ENCODE measurements at places on chromosomes 2 and 18.

DNA sequence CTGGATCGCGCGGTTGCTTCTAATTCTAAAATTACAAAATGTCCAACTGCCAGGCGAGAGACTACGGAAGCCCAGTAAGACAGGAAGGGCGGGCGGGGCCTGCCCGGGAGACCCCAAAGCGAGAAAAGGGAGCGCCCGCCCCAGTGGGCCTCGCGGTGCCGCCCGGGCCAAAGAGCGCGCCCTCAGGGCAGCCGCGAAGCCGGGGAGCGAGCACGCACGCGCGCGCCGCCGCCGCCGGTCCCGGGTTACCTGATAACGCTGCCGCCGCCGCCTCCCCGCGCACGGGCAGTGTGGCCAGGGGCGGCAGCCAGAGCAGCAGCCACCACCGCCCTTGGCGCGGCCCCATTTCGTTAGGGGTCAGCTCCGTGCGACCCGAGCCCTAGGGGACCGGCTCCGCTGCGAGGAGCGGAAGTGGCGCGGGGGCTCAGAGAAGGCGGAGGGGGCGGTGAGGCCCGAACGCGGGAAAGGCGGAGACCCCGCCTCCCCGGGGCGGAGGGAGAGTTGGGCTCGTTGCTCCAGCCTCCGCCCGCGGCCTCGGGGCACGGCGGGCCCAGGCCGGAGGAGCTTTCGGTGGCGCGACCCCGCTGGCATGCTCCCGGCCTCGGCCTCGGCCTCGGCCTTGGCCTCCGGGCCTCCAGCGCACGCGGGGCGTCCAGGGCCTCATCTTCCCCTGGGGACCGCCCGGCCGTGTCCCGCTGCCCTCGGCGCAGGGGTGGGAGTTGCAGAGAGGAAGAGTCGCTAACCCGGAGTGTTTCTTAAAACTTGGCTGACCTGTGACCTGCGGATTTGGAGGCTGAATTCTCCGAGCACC, at the start of gene NEMP2:
NEMP2 (minus strand) TSS at position 413 of the 811 bp plus-strand sequence; CDS start at position 346, 67 bp downstream.
- DNase-seq: peak; percentile 87

DNA sequence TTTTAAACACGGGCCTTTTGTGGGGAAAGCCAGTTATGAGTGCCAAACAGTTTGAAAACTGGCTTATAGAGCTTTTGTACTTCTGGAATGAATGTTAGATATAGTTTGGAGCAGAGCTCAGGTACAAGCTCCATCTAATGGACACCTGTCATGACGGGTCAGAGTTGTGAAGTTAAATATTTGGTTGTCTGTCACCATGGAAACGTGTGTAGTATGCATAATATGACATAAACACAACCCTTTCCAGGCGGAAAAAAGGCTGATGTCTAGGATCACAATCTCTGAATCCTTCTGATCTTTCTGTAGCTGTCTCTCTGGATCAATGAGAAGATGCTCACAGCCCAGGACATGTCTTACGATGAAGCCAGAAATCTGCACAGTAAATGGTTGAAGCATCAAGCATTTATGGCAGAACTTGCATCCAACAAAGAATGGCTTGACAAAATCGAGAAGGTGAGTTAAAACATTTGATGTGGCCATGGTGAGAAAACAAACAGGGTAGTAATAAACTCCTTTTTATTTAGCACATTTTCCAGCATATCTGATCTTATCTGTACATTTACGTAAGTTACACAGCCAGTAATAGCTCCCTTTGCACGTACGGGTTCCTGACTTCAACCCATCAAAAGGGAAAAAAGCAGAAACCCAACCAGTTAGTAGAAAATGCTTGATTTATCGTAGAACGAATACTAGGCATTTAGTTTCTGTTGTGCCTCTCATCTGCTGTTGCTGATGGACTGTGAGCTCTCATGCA, 80.6 kb upstream of the EML6 start:
- no peak for DNase-seq

- DNase-seq: no peak
These were observed 314.4 kb upstream of the CDH7 start for GRCh38 chr18:65436430-65436829.

- no peak for DNase-seq
These were observed 311.3 kb downstream of the TNS1 start for GRCh38 chr2:217691516-217691915.

DNA sequence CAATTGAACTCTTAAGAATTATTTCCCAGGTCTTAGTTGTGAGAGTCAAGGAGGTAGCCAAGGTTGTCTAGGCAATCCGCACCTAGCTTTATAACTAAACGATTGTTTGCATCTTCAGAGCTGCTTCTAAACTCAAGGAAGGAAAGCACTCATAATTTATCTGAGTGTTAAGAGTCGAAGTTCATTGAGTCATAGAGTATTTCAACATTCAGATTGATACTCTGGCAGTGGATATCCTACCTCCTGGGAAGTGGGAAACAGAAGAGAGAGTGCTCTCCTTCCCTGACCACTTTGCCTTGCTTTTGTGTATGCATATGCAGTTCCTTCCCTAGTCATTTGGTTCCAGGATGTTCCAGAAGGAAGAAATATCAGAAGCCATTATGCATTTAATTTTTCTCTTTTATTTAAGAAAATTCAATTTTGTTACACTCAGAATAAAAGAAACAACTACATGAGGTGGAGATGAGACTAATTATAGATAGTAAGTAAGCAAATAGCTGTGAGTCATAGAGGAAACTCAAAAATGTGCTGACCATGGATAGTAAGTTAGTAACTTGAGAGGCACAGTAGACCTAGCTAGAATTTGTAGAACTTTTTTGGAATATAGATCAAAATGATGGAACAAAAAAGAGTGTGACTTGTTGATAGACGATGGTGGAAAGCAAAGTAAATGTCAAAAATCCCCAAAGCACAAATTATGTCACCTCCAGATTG, 35.4 kb upstream of the FSHR start:
- no peak for DNase-seq

DNA sequence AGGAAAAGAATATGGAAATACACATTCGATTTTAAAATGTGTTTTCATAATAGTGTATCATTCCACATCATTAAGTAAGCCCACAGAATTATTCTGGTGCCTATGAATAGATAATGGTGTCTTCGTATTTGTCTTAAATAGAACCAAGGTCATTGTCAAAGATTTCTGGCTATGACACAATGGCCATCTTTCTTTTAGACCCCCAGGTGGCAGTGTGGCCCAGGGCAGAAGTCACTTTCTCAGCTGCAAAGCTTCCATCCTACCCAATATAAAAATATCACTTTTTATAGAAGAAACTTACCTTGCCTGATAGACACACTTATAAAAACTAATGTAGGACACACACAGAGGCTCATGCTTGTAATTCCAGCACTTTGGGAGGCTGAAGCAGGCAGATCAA, 57.5 kb downstream of the ZRANB3 start:
- peak; percentile 9 for DNase-seq

DNA sequence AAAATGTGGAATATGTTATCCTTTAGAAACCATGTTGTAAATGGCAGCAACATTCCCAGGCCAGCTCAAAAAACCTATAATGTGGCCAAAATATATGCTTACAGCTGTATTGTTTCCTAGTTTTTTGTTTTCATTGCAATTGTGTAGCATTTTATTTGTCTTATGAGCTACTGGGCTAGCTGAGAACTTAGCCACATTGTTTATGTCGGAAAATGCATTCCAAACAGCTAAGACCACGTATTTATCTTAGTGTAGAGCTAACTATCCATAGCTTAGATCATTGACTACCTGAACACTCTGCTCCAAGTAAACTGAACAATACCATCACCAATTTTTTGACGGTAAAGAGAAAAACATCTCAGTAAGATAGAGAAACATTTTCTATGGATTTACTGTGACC, 38.4 kb downstream of the METAP1D start:
- no peak for DNase-seq

- no peak for DNase-seq
These were observed 132.5 kb upstream of the EPAS1 start for GRCh38 chr2:46164529-46165301.

DNA sequence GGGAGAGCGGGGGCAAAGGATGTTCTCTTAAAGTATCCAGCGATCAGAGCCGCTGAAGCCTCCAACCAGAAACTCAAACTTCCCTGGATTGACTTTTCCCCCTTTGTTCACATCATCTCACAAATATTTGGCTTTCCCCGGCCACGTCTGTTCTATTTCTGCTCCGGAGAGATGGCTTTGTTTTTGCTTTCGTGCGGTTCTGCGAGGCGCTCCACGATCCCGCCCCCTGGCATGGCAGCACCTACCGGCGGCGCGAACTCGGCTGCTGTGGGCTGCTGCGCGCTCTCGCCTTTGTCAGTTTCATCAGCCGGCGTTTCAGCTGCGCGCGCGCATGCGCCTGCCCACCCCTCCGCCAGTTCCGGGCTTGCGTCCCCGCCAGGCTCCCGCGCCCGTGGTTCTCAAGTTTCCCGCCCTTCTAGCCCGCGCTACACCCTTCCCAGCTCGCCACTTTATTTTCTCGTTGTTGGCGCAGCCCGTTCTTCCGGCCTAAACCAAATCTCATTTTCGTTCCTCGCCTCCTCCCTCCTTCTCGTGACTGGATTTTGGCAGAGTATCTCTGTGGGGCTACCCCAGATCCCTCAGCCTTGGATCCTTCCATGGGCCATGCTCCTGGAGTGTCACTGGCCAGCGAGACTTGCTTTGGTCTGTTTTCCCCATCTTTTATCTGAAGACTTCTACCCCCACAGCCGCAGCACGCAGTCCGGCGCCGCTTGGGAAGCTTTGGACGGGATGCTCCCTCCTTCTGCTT, 98.0 kb downstream of the INSIG2 start:
- peak; percentile 82 for DNase-seq

DNA sequence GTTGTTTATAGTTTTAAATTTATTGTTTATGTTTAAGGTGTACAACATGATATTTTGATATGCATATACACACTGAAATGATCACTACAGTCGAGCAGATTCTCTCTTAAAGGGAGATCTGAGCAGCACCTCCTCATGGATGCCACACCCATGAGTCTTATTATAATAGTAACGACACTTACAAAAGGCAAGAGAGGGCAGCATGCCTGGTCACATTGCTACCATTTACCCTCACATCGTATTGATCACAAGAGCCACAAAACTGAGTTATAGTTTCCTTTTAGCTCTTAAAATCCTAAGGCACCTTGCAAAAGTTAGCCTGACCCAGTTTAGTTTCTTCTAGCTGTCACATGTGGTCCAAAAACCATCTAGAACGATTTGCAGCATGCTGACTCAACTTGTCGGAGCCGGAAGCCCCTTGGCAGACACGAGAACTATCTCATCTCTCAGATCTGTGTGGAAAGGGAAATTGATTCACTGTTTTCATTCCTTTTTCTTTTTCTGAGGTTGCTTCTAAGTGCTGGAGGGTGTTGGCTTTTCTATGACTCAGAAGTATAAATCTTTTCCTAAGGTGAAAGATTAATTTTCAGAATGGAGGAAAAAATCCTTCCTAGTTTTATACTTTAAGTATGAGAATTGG, 85.3 kb downstream of the CDC42EP3 start:
- DNase-seq: peak; percentile 91

GRCh38 chr18:62784966-62785413, 69.6 kb downstream of the PHLPP1 start:
- DNase-seq: no peak

- DNase-seq: no peak
These were observed 49.4 kb downstream of the RND3 start for GRCh38 chr2:150438041-150438440.

DNA sequence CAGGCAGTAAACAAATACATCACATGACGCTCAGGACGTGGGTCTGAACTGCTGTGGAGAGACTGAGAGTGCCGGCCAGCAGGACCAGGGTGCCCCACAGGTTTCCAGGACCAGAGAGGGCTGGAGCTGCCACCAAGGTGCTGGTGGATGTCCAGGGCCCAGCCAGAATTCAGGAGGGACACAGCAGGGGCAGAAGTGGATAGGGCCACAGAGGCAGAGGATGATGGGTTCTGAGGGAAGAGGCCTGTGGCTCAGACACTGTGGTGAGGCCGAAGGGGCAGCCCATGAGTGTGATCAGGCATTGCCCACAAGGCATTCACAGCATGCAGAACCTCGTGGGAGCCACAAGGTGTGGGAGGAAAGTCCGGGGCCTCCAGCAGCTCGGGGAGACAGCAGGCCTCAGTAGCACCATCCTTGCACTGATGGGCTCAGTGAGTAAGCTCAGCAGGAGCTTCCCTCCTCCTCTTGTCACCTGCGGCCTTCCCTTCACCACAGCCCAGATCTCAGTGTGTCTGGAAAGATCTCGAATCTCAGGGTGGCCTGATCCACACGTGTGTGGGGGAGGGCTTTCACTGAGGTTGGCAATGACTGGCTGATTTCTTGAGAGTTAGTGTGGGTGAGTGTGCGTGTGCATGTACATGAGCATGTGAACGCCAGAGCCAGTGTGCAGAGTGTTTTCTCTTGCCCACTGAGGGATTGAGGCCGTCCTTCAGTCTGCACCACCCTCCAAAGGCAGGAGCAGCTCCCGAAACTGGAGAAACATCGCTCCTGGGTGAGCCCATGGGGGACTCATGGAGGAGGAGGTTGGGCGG, 181.8 kb upstream of the RAB6C start:
- DNase-seq: no peak

GRCh38 chr2:201852878-201853415, 46.6 kb downstream of the CDK15 start:
- no peak for DNase-seq

DNA sequence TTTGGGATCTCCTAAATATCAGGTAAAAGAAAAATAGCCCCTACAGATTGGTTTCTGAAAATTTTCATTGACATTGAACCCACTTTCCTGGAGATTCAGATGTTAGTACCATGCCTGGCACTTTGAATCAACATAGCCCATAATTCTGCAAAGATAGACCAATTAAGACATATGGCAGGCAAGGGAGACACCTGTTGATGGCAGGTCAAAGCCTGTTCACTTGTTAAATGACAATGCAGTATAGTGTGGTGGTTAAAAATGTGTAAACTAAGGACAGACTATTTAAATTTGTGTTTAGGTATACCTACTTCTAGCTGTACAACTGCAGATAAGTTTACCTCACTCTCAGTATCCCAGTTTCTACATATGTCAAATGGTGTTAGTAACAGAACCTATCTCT, 178.1 kb upstream of the MMADHC start:
- no peak for DNase-seq

DNA sequence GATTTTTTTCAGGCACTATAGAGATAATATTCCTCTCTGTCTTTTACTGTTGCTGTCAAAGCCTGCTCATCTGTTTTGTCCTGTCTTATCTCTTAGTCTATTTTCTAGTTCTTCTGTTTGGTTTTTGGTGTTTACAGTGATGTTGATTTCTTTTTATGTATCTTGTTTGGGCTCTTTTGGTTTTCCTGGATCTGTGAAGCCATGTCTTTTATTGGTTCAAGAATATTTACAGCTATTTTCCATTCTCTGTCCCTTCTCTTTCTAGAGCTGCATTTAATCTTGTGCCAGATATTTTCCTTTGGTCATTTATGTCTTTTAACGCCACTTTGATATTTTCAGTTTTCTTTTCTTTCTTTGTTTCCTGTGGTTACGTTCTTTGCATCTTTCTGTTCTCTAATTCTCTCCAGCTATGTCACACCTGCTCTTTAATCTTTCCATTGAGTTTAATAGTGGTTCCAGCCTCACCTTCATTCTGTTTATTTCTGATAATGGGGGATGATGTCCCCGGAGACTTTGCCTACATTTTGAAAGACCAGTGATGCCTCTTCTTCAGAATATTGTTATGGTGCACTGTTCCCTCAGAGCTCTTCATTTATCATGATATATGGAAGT, 32.0 kb downstream of the SMCHD1 start:
- DNase-seq: no peak

Measured in SW 1271 (cell line).